Stimulated activated CD8-positive, alpha-beta memory T cell treated with anti-CD3 and anti-CD28 coated beads, Interleukin-12 subunit alpha, Interleukin-12 subunit beta, amount 100 ng/mL, for 4 hours (primary cell): ENCODE measurements at places on chromosomes 3 and 15.
A peak's percentile ranks its signal among the peaks of the same experiment; 100 is the strongest.

GRCh38 chr15:81001152-81002008 is 657 bp downstream of the TLNRD1 start:
- DNase-seq: peak; percentile 45

DNA sequence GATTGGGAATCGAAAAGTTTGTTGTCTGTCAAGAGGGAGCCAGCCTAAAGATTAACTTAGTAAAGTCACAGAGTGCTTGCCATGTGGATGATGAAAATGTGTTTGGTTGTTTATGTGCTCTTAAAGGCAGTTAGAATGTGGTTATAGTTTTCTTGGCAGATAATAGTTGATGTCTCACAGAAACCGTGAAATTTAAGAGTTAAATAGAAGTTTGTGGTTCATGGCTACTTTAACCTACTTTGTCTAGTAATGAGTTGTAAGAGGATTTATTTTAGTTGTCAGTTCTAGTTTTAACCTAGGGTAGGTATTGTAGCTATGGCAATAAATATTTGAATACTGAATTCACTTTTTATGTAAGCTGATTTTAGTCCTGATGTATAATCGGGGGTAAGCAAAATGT is 36.4 kb upstream of the EIF3J start:
- DNase-seq: no peak

DNA sequence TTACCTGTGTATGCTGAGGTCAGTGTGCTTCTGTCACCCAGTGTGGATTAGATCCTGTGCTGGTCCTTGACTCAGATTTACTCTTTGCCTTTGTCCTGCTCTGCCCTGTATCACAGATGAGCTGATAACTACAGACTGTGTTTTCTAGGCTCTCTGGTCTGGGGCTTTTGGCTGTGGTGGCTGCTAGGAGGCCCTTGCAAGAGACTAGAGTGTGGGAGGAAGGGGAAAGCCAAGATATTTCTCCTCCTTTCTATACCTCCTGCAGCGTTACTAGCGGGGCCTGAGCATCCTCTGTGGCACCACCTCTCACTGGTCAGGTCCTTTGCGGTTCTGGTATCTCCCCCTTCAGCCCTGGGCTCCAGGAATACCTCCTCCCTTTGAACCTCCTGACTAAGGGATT is 282.3 kb upstream of the TBC1D5 start:
- DNase-seq: no peak

GRCh38 chr3:48715174-48715800 is 1.7 kb downstream of the IP6K2 start:
- no peak for DNase-seq

GRCh38 chr3:192747145-192747544 is 19.8 kb upstream of the FGF12 start:
- no peak for DNase-seq

GRCh38 chr3:72340476-72341379 is 507.5 kb downstream of the SHQ1 start:
- no peak for DNase-seq

- DNase-seq: no peak
Observed at GRCh38 chr3:173135059-173135458, 6.0 kb downstream of the SPATA16 start.

- no peak for DNase-seq
Observed at GRCh38 chr3:107674371-107674770, 151.6 kb downstream of the BBX start.

DNA sequence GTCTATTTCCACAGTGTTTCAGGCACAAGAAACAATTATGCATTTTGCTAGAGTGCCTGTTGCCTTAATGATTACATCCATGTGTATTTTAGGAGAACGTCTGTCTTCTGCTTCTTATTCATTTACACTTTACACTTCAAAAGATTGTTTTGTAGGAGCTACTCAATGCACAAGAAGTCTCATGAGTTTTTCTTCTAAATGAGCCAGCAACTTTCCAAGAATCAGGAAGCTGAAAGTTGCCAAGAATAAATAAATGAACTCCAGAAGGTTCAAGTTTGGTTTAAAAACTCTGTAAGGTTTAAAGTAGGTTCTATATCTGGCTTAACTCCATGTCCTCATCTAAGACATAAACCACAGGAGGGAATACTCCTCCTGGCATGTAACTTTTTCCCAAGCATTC is 103.8 kb upstream of the ADPGK start:
- DNase-seq: no peak

GRCh38 chr15:73190189-73190601 is 137.9 kb downstream of the NEO1 start:
- no peak for DNase-seq

DNA sequence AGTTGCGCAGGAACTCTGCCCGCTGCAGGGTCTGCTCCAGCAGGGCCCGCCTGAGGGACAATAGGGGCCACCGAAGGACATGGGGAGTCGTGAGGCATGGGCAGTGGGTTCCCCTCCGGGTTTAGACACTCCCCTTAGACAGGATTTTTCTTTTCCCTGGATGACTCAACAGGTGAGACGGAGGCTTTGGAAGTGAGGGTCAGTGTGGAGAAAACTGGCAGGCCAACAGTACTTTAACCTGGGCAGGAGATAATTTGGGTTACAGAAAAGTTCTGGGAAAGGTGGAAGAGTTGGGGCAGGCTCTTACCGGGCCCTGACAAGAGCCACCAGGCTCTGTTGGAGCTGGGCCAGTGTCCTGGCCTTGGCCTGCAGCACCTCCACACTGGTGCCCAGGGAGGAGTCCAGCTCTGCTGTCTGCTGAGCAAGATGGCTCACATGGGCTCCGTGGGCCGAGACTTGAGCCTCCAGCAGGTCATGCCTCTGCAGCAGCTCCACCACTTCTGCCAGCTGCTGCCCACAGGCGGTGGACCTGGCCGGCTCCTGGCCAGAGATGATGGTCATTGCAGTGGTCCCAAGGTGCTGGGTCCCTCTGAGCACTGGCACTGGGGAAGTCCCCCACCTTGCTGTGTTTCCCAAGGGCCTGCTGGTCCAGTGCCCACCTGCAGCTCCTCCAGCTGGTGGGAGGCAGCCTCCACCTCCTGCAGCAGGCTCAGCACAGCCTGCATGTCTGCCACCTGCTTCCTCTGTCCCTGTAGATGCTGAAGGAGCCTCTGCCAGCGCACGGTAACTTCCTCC is 11.0 kb downstream of the SPTBN5 start:
- no peak for DNase-seq

DNA sequence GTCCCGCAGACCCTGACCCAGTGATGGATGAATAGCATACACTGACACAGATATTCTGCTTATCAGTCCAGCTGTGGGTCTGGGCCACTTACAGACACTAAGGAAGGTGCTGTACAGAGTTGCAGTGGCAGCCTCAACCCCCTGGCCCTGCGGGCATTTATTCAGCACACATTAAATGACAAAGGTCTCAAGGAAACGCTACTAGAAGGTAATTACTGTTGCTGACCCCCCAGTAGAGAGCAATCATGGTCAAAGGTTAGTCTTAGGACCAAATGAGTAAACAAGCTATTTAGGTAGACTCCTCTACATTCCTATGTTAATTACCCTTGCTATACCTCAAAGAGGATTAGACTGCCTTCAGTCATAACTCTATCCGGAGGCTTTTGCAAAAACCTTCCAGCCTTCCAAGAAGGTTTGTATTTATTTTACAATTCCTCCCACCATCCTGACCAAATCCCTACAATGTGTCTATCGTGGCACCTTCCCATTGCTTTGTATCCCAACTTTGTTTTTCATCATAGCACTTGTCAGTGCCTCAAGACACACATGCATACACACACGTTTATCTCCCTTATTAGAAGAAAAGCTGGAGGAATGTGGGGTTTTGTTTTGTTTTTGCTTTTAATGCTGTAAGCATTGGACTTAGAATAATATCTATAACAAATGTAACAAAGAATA is 227.9 kb downstream of the PYDC2 start:
- no peak for DNase-seq

DNA sequence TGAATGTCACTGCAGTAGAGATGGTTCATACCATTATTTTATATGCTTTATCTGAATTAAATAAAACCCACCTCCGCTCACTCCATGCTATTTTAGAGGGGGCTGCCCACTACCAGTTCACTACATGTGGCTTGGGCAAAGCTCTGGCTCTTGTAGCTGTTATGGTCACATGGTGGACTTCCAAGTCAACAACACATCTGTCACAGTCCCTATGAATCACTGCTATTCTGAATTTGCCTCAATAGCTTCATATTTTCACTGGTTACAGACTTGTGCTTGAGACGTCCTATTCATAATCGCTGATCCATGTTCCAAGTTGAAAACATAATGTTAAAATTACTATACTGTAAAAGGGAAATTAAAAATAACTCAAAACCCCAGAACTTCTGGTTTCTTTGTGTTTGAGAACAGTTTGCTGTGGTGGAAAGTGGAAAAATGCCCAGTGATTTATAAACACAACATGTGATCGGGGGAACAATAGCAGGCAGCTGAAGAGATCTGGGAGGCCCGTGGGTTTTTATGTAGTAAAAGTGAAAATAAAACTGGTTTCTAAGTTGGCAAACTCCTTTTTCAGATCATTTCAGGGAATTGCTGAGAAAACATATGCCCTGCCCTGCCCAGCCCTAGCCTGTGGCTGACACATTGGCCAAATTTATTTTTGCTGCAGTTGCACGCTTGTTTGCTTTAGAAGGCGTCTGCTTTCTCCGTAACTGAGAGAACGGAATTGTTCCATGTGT is 128.8 kb upstream of the PRR23C start:
- DNase-seq: no peak

DNA sequence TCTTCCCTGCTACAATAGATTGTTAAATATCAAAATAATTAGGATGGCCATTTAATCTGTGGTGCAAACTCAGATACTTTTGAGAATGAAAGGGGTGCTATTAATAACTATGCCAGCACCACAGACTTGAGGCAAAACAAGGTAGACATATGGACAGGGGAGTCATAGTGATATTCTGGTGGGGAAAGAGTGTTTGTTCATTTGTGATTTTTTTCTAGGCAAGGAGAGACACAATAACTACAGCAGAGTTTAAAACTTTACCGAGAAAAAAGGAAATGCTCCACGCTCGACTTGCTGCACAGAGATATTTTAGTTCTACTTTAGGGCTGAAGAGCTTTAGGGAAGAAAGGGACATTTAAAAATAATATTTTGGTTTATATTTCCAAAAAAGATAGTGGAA is 611.2 kb upstream of the GRM7 start:
- no peak for DNase-seq

DNA sequence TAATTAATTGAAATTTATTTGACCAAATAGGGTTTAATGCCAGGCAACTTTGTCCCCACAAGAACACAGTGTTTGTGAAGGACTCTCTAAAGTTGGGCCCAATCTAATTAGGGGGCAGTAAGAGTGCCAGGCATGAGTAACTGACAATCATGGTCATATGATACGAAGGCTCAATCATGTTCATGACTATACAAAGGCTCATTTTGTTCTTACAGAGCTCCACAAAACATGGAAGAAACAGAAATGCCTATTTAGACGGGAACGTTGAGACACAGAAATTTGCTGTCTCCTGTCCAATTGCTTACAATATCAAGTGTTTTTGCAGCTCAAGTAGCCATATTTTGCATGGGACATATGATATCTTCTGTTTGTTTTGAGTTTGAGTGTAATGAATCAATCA is 391.1 kb downstream of the SI start:
- no peak for DNase-seq

DNA sequence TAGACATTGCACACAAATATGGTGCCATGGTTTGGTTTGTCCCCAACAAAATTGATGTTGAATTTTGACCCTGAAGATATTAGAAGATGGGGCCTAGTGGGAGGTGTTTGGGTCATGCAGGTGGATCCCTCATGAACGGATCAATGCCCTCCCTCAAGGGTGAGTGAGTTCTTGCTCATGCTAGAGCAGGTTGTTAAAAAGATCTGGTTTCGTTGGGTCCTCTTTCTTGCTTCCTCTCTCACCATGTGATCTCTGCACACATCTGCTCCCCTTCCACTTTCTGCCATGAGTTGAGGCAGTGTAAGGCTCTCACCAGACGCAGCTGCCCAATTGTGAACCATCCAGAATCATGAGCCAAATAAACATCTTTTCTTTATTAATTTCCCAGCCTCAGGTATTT is 87.8 kb upstream of the MDFIC2 start:
- DNase-seq: no peak

- no peak for DNase-seq
Observed at GRCh38 chr3:56157693-56158362, 310.4 kb downstream of the ERC2 start.

DNA sequence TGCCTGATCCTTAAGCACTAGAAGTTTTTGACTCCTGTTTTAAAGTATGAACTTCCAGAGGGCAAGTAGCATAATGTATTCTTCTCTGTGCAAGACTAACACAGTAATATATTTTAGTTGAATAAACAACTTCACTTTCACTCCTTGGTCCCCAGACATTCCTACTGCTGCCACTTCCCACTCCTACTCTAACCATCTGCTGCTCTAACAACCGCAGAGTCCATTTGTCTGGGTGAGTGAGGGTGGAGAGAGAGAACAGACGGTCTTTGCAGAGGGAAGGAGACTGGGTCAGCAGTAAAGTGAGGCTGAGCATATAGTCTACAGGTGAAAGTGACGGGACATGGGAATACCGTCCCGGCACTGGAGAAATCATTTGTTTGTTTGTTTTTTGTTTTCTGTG is 301.0 kb upstream of the SLCO3A1 start:
- no peak for DNase-seq

- no peak for DNase-seq
Observed at GRCh38 chr3:4581920-4582611, 88.9 kb downstream of the ITPR1 start.

DNA sequence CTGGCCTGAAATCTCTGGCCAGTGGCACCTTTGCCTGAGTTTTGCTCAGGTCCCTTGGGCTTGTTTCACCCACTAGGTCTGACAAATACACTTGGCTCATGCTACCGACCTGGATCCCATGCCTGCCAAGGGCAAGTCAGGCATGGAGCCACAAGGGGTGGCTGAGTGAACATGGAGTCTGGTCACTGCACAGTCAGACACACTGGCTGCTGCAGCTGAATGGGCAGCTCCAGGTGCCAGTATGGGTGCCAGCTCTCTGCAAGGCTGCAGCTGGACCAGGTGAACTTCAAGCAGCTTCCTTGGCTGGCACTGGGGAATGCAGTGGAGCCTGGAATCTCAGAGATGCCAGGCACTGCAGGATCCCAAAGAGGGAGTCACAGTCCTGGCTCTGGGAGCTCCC is 170.3 kb downstream of the NECTIN3 start:
- no peak for DNase-seq

GRCh38 chr15:74816624-74817369 is 4.2 kb downstream of the LMAN1L start:
- no peak for DNase-seq

DNA sequence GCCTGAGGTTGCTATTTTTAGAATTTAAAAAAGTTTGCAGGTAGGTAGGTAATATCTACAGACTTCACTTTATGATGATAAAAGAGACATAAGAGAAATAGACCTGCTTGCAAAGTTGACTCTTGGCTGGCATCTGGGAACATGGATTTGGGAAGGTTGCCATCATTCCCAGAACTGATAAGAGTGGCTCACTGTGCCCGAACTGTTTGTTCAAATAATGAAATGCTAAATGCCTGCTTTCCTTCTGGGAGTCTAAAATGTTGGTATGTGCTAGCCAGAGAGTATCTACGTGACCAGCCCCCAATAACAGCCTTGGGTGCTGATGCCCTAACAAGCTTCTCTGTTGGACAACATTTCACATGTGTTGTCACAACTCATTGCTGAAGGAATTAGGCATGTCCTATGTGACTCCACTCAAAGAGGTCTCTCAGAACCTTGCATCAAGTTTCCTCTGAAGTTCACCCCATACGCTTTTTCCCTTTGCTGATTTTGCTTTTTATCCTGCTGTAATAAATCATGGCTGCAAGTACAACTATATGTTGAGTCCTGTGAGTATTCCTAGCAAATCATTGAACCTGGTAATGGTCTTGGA is 95.5 kb downstream of the FHIT start:
- DNase-seq: no peak

- DNase-seq: no peak
Observed at GRCh38 chr3:36511791-36512486, 131.6 kb downstream of the STAC start.
